Inflammatory macrophage (primary cell): ENCODE measurements at places on chromosomes 16 and 17.

DNA sequence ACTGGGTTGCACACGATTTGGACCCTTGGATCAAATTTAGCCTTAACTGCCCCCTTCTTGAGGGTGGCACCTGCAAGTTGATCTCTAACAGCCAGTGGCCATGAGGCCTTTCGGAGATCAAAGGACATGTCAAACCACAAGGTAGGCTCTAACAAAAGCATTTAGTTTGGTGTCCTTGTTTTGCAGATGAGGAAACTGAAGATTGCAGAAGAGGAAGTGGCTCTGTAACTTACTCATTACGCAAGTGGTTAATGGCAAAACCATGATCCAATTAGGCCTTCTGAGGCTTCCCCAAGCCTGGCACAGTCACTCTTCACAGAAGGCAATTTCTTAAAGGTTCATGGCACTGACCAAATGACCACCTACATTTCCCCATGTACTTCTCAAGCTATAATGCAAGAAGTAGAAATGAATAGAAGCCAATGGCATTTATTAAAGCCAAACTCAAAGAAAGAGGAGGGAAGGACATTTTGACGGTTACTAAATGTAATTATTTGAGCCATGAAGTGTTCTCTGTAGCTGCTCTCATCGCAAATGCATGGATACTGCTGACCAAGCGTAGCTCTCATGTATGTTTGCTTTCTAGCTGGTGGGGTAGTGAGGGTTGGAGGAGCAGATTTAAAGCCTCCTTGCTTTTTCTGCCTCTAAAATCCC lies 32.8 kb upstream of the ABCC12 start:
- peak; percentile 93 for DNase-seq

DNA sequence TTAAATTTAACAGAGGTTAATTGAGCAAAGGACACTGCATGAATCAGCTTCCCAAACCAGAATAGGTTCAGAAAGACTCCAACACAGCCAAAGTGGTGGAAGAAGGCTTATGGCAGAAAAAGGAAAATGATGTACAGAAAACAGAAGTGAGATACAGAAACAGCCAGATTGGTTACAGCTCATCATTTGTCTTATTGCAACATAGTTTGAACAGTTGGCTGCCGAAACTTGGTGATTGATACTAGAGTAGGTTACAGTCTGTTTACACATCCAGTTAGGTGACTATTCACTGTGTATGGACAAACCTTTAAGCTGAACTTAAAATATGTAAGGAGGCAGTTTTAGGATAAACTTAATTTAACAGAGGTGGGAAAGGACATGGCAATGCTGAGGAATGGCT lies 18.3 kb downstream of the TMEM100 start:
- peak; percentile 9 for DNase-seq

- DNase-seq, result no peak
Observed at GRCh38 chr16:84610376-84610775, 7.5 kb downstream of the COTL1 start.

DNA sequence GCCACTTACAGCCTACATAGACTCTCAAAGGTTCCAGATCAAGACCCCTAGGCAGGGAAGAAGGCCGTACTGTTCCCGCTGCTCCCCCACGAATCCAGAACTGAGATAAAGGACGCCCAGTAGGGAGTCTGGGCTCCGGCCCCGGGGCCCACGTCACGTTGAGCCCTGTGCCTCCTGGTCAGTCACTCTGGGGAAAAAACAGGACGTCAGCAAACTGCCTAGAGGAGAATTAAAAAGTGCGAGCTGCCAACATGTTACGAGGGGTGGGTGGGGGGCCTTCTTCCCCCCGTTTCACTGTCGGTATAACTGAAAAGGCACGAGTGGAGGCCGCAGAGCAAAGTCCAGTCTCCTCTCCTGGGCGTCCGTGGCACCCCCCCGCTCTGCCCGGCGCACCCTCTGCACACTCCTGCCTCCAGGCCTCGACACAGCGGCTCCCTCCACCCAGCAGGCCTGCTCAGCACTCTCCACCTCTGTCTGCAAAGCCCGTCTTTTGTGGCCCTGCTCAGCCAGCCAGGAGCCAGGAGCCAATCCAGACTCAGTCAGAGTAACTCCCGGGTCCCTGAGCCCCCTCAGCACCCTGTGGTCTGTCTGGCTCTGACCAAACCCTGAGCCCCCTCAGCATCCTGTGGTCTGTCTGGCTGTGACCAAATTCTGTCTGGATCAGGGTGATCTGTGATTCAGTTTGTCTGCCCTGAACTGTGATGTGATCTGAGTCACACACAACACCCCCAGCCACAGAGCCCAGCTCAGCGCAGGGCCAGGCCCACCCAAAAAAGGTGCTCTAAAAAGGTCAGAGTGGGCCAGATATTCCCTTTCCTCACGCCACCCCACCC lies 6.2 kb downstream of the ITGAE start:
- DNase-seq, result no peak

- DNase-seq, result no peak
Observed at GRCh38 chr16:24775455-24775854, 46.0 kb downstream of the TNRC6A start.

- peak; percentile 97 for DNase-seq
Observed at GRCh38 chr17:76492989-76493501, 8.2 kb downstream of the RHBDF2 start.

- DNase-seq, result peak; percentile 29
Observed at GRCh38 chr17:9380361-9380760, 195.3 kb downstream of the STX8 start.

GRCh38 chr17:7439462-7440112 lies at the start of gene FGF11:
Gene FGF11 (plus strand): TSS chr17:7439512. CDS start chr17:7439621, 109 bp downstream.
- no peak for DNase-seq

DNA sequence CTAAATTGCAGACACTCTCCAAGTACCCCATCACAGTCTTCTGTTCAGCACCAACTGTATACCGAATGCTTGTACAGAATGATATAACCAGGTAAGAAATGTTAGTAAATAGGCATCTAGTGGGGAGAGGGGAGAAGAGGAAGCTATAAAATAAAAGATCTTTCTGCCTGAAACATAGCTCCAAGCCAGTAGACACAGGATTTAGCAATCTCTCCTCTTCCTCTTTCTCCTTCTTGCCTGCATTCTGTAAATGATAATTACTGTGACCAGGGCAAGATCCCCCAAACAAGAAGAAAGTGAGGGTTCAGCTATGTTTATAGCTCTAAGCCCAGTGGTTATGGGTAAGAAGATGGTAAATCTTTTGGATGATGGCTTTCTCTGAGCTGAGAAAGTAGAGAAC lies 17.9 kb downstream of the ACSM3 start:
- DNase-seq, result peak; percentile 38

DNA sequence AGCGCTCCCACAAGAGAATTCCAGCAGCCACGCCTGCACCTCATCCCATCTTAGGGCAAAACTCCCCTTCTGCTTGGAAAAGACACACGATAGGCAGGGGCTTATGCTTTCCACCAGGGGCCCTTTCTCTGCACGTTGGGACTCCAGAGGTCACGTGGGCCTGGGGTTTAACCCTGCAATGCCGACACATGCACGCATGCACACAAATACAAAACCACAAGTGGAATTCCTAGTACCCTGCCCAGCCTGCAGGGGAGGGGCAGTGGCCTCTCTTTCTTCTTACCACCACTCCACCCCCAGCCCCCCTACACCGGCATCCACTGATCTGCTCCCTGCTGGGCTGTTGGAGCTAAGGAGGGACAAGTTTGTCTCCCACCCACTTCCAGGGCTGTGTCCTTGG lies 16.8 kb upstream of the CCDC182 start:
- DNase-seq, result no peak

- no peak for DNase-seq
Observed at GRCh38 chr17:61926826-61927207, 965 bp downstream of the INTS2 start.

- no peak for DNase-seq
Observed at GRCh38 chr17:66730461-66730923, 104.4 kb upstream of the CACNG5 start.

- DNase-seq, result no peak
Observed at GRCh38 chr16:58649707-58650106, 20.1 kb upstream of the CNOT1 start.

- DNase-seq, result no peak
Observed at GRCh38 chr17:44176257-44176656, 5.8 kb downstream of the ASB16 start.

DNA sequence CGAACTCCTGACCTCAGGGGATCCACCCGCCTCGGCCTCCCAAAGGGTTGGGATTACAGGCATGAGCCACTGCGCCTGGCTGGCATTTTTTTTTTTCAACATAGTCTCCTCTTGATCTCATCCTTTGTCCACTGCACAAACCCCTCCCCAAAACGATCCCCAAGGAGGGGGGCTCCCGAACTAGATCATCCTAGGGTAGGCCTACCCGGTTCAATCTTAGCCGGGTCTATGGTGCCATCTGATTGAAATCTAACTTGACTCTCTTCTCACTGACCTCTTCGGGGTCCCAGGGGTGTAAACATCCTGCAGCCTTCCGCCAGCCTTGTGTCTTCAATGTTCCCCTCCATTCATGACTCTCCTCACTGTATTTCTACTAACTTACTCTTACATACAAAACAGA lies 140.5 kb upstream of the CRHR1 start:
- DNase-seq, result no peak

GRCh38 chr17:19904924-19905323 lies 37.2 kb upstream of the ULK2 start:
- DNase-seq, result peak; percentile 94
